ENCODE measurements at places on chromosomes 2 and 18.

DNA sequence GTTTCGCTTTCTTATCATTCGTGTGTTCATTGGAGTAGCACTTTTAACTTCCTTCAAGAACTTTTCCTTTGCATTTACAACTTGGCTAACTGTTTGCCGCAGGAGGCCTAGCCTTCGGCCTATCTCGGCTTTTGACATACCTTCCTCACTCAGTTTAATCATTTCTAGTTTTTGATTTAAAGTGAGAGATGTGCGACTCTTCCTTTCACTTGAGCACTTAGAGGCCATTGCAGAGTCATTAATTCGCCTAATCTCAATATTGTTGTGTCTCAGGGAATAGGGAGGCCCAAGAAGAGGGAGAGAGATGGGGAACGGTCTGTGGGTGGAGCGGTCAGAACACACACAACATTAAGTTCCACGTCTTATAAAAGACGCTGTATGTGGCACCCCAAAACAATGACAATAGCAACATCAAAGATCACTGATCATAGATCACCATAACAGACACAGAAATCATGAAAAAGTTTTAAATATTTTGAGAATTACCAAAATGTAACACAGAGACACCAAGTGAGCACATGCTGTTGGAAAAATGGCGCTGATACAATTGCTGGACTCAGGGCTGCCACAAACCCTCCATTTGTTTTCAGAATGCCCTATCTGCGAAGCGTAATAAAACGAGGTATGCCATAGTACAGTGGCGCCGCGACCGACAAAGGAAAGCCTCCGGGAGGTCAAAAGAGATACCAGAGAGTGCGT lies 553 bp downstream of the TIGD1 start:
- no peak for DNase-seq

DNA sequence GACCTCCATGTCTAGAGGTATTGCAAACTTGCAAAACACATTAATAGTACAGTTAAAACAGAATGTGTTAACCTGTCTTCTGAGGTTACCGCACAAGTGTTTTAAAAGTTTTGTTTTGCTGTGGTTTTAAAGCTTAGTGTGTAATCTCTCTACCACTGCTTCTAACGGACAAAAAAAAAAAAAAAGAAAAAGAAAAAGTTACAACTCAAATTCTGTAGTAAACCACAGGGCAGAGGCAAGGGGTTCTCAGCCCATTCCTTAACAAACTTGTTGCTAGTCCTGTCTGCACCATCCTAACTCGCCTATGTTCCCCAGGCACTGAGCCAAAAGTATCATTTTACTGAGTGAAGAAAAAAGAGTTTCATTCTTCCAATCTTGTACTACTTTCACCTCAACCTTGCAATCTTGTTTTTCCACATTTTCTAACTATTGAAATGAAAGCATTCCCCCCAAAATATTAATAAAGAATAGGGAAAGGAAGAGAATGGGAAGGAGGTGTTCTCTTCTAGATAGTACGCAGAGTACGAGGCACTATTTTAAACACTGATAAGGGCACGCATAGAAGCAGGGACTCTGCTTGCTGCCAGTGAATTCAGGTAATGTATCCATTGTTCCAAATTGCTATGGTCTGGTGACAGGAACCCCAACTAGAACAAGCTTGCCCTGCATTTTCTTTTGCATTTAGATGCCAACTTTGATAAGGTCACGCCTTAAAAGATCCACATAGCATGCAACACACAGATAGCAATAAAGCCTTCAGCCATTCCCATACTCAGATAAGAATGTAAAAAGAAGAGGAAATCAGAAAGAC lies 47.1 kb downstream of the IKZF2 start:
- DNase-seq: no peak

- peak; percentile 68 for DNase-seq
Observed at GRCh38 chr2:43458014-43458628, 137.7 kb downstream of the THADA start.

- DNase-seq: no peak
Observed at GRCh38 chr2:44498551-44498950, 136.8 kb downstream of the CAMKMT start.

DNA sequence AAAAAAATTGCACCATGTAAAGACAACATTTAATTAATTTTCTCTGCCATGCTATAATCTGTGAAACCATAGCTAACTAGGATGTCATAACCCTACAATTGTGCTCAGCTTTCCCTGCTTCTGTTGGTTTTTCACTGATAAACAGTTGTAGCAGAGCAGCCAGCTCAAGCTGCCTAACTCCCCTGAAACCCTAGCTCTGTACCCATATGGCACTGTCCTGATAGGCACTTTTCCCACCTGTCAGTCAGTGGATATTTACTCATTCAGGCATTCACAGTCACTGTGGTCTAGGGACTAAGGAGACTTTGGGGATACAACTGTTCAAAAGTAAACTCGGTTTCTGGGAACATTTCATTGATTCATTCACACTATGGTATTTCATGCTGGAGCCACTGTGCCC lies 407.0 kb downstream of the DSEL start:
- DNase-seq: no peak

GRCh38 chr18:46164920-46165319 lies 60.7 kb downstream of the HAUS1 start:
- DNase-seq: no peak

GRCh38 chr2:159851941-159852340 lies 53.9 kb upstream of the CD302 start:
- DNase-seq: no peak

DNA sequence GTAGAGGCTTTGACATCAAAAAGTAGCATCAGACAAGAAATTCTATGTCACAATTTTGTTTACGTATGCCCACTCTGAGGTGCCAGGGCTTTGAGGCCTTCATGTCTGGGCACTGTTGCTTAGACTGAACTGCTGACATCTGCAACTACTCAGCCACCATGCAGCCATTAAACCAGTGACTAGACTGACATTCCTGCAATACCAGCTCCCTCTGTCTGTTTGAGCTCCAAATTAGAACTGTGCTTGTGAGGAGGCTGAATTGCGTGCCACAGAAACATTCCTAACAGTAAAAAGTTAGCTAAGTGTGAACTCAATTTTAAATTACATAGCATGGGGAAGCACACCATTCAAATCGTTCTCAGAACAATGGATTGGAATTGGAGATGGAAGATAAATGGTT lies 163.2 kb downstream of the INSIG2 start:
- DNase-seq: no peak

DNA sequence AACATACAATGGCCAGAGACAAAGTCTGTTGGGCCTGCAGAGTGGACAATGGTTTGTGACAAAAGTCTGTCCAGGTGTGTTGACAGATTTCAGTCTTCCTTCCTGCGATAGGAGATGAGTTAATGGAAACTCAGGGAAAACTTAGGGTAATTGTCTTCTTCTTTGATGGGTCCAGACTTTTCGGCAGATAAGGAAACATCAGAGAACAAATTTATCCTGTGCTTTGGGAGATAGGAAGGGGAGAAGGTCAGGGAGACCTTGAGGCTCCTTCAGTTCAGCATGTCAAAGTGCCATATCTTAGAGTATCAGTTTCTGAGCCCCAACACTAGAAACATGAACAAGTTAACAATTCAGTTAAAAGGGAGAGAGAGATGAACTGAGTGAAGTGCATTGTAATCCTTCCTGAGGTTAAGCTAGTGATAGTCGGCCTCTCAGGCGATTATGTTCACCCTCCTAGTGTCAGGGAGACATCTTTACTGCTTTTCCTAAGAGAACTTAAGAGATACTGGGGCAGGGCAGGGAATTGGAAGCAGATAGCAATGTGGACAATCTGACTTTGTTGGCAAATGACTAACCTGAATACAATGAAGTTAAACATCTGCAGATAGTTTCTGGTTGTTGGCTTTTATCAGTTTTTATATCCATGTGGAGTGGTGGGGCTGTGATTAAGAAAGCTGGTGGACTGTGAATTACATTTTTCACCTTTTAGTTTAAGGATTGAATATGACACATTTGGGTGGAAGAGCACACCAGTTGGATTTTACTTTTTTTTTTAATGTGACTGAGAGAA lies 248.8 kb upstream of the FN1 start:
- peak; percentile 24 for DNase-seq

DNA sequence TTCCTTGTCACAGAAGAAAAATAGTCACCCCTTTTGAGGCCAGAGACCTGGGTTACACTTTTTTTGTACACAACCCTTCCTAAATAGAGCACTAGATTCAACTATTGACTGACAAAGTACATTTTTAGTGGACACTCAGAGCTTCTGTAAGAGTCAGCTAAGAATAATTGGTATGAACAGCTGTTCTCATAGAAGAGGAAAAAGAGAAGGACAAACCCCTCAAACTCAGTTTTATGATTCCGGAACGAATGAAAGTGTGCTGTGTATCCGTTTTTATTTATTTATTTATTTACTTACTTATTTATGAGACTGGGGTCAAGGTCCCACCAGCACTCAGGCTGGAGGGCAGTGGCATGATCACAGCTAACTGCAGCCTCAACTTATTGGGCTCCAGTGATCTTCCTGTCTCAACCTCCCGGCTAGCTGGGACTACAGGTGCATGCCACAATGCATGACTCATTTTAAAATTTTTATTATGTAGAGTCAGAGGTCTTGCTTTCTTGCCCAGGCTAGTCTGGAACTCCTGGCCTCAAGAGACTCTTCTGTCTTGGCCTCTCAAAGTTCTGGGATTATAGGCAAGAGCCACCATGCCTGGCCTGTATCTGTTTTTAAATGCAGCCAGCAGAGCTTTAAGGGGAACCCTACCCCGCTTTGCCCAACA lies 36.0 kb upstream of the FZD5 start:
- DNase-seq: no peak

DNA sequence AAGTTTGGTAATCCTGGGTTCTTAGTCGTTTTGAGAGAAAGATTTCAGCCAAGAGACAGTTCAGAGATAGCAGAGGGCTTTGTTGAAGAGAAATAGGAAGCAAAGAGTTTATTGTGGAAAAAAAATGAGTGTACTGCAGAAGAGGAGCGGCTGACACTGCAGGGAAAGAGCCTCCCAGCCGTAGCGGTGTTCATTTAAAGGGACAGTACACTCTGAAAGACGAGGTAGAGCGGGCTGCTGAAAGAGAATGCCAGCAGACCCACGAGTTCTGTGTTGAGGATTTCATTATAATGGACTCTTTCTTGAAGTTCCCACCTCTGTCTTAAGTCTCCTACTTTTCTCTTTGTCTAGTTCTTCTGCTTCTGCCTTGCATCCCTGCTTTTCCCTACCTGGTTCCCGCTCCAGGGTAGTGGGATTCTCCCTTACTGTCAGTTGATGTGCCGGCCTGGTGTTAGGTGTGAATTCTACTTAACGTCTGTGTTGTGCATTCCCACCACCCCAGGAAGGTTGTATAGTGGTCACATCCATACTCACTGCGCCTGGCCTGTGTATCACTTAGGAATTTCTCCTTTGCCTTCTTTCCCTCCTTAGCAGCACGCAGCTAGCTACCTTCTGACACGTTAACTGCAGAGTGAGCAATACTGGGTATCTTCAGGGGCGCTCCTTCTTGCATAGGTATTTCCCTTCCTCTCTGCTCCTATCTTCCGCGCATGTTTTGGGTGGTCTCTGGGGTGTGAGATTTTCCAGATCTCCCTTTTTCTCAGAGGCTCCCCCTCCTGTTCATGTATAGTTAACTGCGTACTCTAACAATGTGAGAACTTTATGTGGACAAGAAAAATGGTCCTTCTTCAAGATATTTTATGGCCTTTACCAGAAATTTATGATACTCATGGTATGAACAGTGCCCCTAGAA lies 164.5 kb downstream of the PTH2R start:
- DNase-seq: peak; percentile 2

- DNase-seq: no peak
Observed at GRCh38 chr2:10220902-10221391, 81.8 kb upstream of the HPCAL1 start.

GRCh38 chr18:21575656-21576055 lies 24.8 kb downstream of the ESCO1 start:
- DNase-seq: no peak

DNA sequence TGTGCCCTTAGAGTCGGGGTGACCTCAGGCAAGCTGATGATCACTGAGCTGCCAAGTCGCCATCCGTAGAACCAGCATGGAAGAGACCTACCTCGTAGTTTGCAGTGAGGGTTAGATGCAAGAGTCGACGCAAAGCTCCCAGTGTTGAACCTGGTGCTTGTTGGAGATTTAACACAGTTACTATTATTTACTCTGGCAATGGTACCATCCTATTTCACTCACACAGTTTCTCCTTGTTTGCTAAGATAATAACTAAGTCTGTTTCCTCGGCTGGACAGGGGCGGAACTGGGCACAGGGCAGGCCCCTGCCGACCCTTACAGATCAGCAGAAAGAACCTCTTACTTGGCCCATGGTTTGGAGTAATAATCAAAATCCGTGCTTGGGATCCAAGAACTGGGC lies 85.5 kb downstream of the ACAA2 start:
- DNase-seq: no peak

DNA sequence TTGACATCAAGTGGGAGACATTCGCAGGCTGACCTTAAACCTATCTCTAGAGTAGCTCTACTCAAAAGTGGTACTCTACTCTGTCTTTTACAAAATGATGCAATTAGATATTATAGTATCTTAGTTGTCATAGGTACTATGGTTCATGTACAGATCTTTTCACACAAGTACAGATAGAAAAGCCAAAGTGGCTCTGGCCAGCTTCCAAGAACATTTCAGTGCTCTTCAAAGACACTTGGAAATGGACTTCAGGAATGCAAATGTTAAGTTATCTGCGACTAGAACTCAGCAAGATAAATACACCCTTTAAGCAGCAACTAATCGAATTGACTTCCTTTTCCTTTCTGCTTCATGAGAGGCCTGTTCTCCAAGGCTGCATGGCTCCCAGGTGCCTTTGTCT lies 718.7 kb upstream of the FAM98A start:
- DNase-seq: no peak

- DNase-seq: peak; percentile 95
Observed at GRCh38 chr2:8679827-8680731, 1.8 kb upstream of the ID2 start.

DNA sequence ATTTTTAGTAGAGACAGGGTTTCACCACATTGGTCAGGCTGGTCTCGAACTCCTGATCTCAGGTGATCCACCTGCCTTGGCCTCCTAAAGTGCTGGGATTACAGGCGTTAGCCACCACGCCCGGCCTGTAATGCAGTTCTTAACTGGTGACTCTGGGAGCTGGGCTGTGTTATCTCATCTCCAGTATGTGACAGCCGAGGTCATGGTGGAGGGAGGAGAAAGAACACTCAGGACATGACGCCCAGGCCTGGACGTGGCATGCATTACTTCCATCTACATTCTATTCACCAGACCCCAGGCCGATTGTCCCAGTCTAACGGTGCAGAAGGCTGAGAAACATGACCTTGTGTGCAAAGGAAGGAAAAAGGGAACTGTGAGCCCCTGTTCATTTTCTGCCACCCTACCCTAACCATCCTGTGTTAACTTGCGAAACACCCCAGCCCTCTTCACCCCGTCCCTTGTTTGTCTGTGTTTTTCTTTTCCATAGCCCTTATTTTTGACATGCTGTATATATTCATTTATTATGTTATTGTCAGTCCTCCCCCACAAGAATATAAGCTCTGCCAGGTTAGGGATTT lies 88.1 kb upstream of the ASAP2 start:
- no peak for DNase-seq

- no peak for DNase-seq
Observed at GRCh38 chr18:2723207-2723606, 67.7 kb downstream of the SMCHD1 start.

Measured in A549 (cell line).